SK-N-SH treated with all-trans-retinoic acid at 6 μM for 48 hours (cell line): ENCODE measurements at places on chromosomes 7 and 10.
A peak's percentile ranks its signal among the peaks of the same experiment; 100 is the strongest.

- ATAC-seq: no peak
These were observed 135.3 kb upstream of the VWC2 start for GRCh38 chr7:49638166-49638565.

- ATAC-seq: peak; percentile 24; the same call in 2 of the 3 replicates
These were observed 4.4 kb upstream of the FZD9 start for GRCh38 chr7:73429215-73429614.

DNA sequence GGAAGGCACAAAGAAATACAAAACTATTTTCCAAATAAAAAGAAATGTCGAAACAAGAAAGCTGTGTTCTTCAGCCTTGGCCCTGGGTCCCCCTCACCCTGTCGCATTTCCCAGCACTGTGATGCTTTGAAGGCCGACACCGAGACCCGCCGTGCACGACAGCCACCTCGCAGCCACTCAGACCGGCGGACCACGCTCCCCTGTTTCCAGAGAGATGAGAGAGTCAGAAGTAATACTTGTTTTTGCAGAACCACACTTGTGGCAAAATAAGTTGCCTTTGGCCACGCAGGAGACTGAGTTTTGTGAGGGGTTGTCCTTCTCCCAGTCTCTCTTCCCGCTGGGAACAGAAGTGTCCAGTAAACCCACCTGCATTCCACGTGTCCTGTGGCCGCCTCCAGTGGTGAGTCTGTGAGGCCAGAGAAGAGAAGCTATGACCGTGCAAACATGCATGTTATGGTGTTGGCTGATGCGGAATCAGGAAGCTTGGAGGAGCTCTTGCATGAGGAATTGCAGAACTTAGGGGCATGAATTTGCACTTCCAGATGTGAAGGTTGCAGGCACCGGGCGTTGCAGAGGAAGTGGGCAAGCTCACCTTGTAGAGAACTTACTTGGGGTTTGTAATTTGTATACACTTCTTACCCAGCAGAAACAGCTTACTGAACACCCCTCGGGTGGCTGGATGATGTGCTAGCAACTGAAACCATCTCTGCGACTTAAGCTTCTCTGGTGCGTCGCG lies 194.5 kb downstream of the EBF3 start:
- no peak for ATAC-seq

DNA sequence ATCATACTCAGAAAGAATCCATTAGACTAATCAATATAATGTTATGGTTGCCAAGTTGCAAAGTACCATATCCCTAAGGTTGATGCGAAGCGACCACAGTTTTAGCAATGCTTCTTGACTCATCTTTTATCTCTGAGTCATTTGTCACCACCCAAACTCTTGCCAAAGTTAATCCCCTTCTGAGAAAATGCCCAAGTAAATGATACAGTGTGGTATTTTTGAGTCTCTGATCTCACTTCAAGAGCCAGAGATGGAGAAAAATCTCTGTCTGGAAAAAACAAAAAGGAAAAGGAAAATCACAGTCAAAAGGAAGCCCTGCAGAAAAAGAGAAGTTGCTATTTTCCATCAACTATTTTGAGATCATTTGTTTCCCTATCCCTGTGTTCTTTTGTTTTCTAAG lies 26.7 kb upstream of the OTUD1 start:
- peak; percentile 49; the same call in 2 of the 3 replicates for ATAC-seq

GRCh38 chr10:25532213-25532612 lies 357.4 kb downstream of the GPR158 start:
- ATAC-seq: no peak

DNA sequence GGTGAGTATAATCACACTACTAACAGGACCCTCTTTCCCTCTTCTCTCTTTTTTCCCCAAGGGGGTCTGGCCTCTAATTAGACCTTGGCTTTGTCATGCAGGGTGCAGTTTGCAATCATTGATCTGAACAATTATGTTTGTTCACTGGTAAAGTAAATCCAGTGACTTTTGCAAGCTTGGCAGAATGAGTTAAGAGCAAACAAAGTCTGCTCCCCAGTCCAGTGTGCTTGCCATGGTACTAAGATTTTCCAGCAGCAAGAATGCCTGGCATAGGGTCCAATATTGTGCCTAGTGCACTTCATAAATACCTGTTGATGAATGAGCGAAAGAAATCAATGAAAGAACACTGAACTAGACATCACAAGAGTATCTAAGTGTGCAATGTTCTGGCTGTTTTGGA lies 43.9 kb downstream of the PLXDC2 start:
- ATAC-seq: no peak

- no peak for ATAC-seq
These were observed 102.0 kb upstream of the TBX20 start for GRCh38 chr7:35355911-35356310.

DNA sequence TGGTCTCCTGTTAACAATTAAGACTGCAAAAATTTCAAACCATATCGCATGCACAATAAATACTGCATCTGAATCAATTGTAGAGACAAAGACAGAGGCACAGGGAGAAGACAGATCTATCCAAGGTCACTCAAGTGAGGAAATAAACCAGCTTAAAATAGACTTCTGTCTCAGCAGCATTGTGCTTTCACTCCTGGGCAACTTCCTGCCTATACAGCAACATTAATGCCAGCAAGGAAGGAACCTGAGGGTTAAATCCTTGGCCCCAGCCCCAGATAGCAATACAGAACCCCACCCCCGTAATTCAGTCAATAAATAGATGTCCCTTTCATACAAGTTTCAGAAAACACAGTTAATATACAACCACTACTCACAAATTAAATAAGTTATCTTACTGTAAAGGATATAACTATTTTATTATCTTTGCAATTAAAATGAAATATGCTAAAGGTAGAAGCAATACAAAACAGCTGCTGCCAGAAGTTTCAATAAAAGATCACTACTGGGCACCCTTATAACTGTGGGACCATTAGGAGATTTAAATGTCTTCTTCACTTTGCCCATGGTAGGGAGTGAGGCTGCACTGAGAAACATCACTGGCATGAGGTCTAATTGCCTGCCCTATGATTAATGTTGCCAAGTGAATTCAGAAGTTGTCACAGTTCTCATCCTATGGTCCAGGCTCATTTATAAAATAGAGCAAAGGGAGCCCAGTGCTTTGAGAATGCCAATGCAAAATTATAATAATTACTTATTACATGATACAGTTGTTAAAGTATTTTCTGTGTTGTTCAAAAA lies 49.4 kb downstream of the CAV1 start:
- ATAC-seq: 0 out of 3 replicates have a peak, but pooled peaks have one; percentile 3

- no peak; the same call in 2 of the 3 replicates for ATAC-seq
These were observed 238.3 kb downstream of the WDR11 start for GRCh38 chr10:121089434-121089833.

- ATAC-seq: no peak
These were observed 72.2 kb upstream of the MYL10 start for GRCh38 chr7:101701153-101701794.

DNA sequence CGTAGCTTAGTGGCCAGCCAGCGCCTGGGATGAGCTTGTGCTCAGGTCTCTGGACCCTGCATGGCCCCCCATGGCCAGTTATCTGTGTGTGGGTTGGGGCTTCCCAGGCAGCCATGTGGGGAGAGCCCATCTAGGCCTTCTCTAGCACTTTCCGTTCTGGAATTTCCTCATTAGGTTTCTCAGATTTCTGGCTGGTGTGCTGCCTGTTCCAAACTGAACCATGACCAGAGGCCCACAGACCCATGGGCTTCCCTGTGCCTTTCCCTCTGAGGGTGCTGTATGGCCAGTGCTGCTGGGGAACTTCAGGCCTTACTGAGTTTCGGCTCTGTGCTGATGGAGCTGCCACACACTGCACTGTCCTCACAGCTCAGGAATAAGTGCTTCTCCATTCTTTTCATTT lies 50.2 kb downstream of the SHH start:
- ATAC-seq: no peak

DNA sequence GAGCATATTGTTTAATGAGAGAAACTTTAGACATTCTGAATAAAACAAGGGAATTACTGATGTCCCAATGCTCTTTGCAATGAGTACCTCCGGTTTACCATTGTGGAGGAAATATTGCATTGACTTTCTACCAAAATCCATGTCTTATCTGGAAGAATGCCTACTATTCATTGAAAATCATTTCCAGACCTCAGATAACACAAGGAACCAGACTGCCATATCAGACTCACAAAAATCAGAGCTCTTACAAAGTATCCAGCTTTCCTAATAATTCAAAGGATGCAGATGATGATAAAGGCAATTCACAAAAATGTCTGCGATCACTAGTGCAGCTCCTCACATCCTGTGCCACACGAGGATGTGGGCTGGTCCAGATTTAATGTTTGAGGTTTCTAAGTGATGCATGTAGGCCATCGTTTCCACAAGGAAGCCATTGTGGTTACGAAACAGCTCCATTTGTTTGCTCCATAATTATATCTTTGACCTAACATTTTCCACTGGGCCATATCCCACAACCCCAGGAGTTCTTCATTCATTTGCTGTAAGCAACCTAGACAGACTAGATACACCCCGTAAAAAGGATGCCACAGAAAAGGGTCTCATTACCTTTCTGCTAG lies 831.1 kb upstream of the C7orf33 start:
- ATAC-seq: no peak

DNA sequence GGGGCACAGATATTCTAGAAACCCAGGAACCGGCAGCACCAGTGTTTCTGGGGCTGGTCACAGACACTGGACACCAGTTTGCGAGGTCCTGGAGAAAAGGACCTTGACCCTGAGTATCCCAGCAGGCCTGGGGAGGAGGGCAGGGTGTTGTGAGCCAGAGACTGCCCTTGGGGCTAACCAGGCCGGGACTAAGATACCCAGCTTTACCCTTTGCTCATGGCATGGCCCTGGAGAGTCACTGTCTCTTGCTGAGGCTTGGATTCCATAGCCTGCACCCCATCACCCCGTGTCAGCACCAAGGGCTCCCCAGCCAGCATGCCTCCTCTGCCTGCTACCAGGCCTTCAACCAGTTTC lies 124.4 kb downstream of the COL26A1 start:
- ATAC-seq: peak; percentile 25

DNA sequence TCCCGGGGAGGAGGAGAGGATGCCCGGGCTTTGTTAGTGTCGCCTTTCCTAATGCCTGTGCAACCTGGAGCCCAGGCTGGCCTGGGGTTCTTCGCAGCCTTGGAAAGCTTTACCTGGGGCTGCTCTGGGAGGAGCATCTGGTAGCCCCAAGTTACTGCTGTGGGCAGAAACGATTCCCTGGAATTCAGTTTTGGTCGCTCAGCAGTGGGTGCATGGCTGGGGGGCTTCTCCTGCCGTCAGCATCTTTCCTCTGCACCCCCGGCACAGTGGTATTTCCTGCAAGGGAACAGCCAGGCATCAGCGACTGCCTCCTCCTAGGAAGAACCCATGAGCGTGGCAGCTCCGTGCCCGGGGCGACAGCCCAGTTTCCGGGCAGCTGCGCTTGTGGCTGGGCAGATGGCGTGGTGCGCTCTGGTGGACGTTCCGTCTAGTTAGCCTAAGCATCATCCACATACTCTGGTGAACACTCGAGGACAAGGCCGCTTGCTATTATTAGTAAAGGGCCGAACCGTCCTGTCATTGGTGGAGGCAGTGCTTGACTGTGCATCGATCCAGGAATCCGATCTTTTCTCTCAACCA lies 107.0 kb upstream of the BTBD16 start:
- ATAC-seq: peak; percentile 68

GRCh38 chr10:103470761-103471653 lies 8.0 kb downstream of the CALHM3 start:
- no peak; the same call in 2 of the 3 replicates for ATAC-seq

- ATAC-seq: no peak
These were observed 113.4 kb upstream of the AHR start for GRCh38 chr7:17184805-17185689.

- ATAC-seq: no peak
These were observed 52.0 kb upstream of the STEAP1B start for GRCh38 chr7:22551768-22552513.

GRCh38 chr7:98541101-98541500 lies 76.0 kb upstream of the NPTX2 start:
- ATAC-seq: no peak

DNA sequence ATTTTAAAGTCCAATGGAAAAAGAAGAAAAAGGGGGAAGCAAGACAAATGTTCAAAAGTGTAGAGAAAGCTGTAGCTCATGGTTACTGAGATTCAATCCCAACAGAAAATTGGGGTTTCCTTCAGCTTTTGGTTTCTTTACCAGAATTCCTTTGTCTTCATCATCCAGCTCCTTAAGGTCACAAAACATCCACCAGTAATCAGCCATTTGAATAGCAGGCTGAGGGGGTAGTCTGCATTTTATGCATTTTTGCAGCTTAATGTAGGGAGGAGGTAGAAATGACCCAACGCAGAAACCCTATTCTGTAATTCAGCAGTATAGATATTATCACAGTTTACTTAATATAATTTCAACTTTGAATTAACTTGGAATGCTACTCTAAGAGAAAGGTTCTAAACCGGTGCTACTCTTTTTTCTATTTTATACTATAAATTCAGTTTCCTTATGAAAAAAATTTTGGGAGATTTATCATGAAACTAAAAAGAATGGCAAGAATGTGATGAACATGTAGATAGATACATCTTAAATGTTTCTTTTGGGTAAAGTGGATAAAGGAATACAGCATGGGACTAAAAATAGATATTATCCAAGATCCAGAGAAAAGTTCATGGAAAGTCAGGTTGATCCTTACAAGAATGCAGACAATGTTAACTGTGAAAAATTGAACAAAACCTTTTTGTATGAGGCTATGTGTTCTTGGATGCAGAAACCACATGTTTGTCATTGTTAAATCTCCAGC lies 596.9 kb downstream of the PHTF2 start:
- ATAC-seq: peak; percentile 72

- no peak for ATAC-seq
These were observed 133.0 kb upstream of the PRKCQ start for GRCh38 chr10:6713120-6713519.

DNA sequence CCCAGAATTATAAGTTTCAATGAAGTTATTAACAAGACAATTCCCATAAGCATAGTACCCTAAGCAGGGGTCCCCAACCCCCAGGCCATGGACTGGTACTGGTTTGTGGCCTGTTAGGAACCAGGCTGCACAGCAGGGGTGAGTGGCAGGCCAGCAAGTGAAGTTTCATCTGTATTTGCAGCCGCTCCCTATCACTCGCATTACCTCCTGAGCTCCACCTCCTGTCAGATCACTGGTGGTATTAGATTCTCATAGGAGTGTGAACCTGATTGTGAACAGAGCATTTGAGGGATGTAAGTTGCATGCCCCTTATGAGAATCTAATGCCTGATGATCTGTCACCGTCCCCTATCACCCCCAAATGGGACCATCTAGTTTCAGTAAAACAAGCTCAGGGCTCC lies 36.0 kb upstream of the KIAA1217 start:
- ATAC-seq: no peak

DNA sequence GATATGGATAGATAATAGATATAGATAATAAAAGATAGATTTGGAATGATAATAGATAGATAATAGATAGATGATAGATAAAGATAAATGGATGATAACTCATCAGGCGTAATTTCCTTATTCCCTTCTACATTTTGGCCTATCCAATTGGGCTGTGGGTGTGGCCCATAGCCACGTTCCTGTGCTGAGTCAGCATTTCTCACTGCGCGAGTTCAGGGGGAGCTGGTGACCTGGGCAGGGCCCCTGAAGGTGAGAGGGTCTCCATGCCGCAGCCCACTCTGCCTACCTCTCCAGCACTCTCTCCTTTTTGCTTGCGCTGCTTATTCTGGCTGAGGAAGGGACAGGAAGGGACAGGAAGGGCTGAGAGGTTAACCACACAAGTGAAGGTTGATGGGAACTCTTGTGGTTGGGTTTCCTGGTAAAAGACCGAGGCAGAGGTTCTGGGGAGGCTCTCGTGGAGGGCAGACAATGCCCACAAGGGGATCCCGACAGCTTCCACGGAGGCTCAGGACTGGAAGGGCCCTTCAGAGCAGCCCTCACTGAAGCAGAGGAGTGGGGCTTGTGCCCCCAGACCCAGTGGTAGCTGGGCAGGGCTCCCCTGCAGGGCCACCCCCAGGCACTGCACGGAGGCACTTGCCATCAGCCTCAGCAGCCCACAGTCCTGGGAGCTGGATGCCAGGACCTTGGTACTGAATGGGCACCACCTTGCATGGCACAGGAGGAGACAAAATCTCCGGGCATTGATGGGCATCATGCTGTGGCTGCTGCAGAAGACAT lies 247.3 kb upstream of the PITRM1 start:
- ATAC-seq: no peak
